HS-5 (cell line): ENCODE measurements at places on chromosomes 7 and 10.

- DNase-seq = no peak
These were observed 237.2 kb downstream of the SKAP2 start for GRCh38 chr7:26627221-26627620.

DNA sequence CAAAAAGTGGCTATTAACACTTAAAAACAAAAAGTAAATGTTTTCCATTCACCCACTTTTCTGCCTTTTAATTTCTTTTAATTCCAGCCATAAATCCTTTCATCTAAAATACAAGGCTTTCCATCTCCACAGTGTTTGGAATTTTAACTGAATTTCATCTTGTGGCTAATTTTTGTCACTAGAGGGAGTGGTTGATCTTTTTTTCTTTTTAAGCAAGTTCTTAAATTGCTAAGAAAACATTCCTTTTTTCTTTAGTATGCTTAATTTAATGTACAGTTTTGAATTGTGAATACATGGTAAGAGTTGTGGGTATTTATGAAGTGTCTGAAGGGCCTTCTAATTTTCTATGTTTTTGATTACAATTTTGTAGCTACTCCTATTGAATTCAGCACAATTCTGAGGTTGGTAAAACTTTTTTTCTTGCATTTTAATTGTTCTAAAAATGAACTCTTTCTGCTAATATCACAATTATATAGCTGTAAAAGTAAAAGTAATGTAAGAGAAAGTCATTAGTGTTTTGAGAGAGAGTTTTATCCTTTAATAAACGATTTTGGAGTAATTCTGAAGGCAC, 54.9 kb upstream of the ANK3 start:
- DNase-seq = peak; percentile 31

- DNase-seq = no peak
These were observed 95.3 kb upstream of the DNAJB12 start for GRCh38 chr10:72449941-72450441.

DNA sequence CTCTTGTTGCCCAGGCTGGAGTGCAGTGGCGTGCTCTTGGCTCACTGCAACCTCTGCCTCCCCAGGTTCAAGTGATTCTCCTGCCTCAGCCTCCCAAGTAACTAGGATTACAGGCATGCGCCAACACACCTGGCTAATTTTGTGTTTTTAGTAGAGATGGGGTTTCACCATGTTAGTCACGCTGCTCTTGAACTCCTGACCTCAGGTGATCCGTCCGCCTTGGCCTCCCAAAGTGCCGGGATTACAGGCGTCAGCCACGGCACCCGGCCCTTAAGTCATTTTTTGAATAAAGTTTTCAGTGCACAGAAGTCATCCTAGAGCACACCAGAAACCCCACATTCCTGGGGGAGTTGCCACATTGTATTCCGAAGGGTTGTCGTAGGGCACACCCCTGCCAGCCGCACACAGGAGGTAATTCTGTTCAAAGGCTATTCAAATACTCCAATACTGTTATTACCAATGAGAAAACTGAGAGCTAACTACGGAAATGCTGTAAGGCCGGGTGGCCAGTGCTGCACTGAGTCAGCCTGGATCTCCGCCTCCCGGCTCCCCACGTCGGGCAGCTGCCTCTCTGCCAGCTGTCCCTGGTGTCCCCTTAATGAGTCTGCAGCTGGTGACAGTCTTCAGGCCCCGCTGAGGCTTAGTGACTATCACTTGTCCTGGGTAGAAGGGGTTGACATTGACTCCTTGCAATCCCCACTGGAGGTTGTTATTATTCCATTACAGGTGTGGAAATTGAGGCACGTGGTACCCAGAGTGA, 8.6 kb upstream of the RFC2 start:
- DNase-seq = no peak

DNA sequence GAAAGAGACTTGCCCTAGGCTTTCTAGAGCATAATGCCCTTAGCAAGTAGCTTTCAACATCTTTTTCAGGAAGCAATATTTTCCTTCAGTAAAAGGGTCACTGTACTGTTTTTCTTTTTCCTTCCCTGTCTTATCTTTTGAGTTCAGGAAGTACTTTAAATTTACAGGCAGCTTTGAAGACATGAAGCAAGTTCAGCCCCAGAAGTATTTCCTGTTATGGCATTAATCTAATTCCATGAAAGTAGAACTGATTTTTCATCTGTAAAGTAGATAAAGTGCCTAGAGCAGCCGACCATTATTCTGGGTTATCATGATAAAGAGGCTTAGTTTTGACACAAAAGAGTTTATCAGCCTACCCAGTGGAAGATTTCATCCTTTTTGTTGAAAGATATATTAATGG, 288.2 kb downstream of the ADK start:
- no peak for DNase-seq

DNA sequence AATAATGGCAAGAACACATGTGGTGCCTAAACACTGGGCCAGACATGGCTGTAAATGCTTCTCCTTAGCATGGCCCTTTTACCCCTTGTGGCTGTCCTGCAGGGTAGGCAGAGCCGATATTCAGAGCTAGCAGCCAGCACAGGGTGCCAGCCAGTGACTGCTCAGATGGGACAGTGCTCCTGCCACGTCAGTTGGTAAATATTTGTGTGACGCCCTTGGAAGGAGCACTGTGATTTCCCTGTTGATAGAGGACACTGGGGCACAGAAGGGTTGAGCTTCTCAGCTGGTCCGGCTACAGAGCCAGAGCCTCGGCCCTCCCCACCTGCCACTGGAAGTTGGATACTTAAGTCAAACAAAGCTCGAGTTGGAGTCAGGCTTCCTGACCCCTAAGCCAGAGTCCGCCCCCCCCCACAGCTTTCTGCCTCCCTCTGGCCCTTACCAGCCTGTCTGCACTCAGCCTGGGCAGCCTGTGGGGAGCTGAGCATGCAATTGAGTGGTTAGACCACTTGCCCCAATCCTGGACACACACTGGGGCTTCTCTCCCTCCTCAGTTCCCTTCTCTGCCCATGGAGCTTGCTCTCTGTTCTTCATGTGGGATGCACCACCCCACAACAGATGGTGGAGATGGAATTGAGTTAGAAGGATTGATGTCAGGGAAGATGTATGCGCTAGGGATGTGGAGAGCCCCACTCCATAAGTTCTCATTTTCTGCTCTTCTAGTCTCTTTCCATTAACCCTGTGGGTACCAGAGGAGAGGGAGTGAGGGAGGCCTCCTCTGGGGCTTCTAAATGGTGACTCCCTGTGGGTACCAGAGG, 350.8 kb downstream of the PLXNA4 start:
- no peak for DNase-seq

- DNase-seq = no peak
These were observed 184.1 kb downstream of the RELN start for GRCh38 chr7:103805346-103805745.

GRCh38 chr10:13717936-13718772, 131.4 kb downstream of the PRPF18 start:
- no peak for DNase-seq

- DNase-seq = no peak
These were observed 59.6 kb upstream of the AKR1E2 start for GRCh38 chr10:4766454-4766853.

DNA sequence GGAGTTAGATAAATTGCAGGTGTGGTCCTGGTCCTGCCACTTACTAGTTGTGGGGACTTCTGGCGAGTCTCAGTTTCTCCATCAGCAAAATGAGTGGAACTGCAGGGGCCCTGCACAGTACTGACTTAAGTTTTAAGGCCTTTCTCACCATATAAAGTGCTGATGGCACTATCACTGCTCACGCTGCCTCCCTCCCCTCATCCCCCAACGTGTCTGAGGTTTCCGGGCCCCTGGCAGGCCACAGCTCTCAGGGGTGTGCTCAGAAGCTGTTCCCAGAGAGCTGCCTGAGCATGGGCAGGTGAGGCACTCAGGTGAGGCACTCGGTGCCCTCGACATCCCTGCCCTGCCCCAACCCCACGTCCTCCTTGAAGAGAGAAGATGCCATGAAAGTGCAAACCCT, 74.2 kb downstream of the VOPP1 start:
- DNase-seq = no peak

GRCh38 chr7:66503036-66503370, 125.7 kb upstream of the KCTD7 start:
- no peak for DNase-seq

- no peak for DNase-seq
These were observed 84.0 kb upstream of the FAM3C start for GRCh38 chr7:121480058-121480457.

- no peak for DNase-seq
These were observed 21.7 kb upstream of the GALNTL5 start for GRCh38 chr7:151934584-151934983.

DNA sequence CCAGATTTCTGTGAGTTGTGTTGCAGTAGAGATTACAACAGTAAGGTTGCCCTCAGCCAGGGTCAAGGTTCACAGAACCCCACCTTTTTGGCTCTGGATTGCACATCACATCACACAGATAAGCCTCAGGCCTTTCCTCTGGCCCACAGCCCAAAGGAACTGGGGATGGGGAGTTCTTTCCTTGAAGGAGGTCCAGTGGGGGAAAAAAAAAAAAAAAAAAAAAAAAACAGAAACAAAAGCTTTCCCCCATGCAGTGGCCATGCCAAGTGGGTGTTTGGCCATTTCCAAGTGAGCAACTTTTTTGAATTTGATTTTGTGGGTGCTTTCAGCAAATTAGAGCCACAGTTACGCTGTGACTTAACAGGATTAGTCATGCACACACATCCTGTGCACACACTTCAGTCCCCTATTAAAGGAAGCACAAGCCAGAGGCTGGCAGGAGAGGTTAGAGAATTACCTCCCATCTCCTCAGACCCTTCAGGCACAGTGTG, 79.3 kb upstream of the NANOS1 start:
- DNase-seq = peak; percentile 22

DNA sequence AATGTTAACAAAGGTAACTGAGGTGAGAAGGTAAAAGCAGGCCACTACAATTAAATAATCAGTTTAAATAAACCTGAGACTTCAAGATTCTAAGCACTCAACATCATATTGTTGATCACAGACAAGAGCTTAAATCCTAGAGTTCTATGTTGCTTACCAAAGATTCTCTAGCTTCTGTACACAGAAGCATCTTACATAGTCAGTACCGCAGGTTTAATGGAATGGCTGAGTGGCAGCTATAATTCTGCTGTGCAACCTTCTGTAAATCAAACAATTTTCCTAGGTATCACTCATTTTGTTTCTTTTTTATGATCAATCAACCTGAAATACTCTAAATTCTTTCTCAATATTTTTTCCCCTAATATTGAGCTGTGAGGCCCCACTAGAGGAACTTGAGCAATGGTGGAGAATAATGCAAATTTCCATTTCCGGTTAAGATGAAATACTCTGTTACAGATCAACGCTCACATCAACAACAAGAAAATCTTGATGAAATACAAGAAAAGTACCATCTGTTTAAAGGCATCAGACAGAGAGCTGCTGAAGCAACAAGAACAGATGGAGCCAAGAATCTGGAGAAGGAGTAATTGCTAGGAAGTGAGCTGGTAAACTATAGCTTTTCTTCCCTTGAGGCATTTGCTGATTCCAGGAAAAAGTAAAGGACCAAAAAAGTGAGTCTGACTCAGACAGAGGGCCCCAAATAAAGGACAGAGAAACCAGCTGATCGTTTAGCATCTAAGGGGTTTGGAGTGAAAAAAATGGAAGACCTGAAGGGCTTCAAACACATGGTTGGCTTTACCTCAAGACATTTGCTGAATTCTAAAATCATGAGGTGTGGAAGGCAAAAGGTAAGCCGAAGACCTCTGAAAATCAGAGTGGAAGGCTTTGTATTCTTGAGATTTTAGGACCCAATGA, 22.6 kb downstream of the PNPLA8 start:
- DNase-seq = no peak

DNA sequence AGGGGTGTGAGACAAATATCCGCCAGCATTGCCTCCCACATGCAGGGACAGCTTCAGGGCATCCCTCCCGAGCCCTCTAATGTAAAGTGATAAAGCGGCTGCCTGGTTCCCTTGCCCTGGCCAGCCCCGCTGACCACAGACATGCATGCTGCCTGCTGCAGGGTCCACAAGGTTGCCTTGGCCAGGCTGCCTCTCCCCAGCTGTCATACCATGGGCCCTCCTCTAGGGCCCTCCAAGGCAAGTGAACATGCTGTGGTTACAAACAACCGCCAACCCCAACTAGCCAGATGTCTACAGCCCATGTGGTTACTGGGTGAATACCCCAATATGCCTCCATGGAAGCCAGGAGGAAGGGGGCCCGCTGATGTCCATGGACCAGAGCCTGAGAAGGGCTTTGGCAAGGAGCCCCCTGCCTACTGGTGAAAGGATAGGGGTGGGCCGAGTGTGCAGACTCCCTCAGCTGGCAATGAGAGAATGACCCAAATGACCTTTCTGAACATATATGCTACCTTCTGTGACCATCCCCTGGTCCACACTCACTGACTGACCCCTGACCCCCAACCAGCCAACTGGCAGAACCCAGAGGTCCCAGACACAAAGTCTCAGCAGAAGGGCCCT, 37.4 kb downstream of the GRID1 start:
- no peak for DNase-seq

GRCh38 chr10:31702005-31702404, 226.6 kb downstream of the ARHGAP12 start:
- DNase-seq = no peak

- no peak for DNase-seq
These were observed 1.6 kb downstream of the BICC1 start for GRCh38 chr10:58514111-58514770.

- DNase-seq = no peak
These were observed 35.6 kb downstream of the GET4 start for GRCh38 chr7:911791-912480.

- DNase-seq = peak; percentile 55
These were observed 47.3 kb upstream of the OIT3 start for GRCh38 chr10:72846238-72846637.

- no peak for DNase-seq
These were observed 49.8 kb downstream of the RASGEF1A start for GRCh38 chr10:43216931-43217562.

GRCh38 chr7:40095695-40096327, 38.6 kb downstream of the MPLKIP start:
- no peak for DNase-seq

DNA sequence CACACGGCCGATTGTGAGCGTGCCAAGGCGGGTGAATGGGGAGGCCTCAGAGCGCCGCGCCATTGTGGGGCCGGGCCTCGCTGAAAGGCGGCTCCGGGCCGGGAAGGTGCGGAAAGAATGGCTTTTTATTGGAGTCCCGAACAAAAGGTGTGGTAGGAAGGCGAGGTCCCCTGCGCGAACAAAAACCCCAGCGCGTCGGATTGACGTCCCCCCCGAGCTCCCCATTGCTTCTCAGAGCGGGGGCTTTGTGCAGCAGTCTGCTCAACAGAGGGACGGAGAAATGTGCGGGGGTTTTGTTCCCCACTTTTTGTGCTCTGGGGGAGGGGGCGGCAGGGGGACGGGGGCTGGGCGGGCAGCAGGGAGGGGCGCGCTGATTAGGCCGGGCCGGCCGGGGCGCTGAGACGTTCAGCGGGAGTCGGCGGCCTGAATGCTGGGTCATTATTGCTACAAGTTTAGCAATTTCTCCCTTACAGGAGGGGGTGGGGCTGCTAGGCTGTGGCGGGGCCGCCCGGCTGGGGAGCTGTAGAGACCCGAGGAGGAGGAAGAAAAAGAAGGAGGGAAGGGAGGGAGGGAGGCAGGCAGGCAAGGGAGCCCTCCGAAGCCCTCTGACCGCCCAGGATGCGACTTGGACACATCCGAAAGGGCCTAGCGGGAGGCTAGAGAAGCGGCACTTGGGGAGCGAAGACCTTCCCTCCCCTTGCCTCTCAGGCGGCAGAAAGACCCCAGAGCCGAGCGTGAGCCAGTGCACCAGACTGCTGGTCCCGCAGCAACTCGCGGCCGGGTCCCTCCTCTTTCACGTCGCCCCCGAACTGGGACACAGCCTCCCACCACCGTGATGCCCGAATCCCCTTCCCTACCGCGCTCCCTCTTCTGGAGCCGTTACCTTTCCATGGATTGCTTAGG, 4.6 kb downstream of the NKX2-3 start:
- no peak for DNase-seq
